ENCODE measurements at places on chromosomes 7 and 10.

GRCh38 chr10:84012431-84012830, 126.9 kb upstream of the GHITM start:
- DNase-seq, result no peak
- H3K27ac ChIP-seq, result no peak overlapping the region
- peaks cover 21% of the 10 kb centered on the region for H3K27me3 ChIP-seq
- H3K36me3 ChIP-seq, result no peaks in the 10 kb centered on the region
- H3K4me3 ChIP-seq, result no peak overlapping the region

DNA sequence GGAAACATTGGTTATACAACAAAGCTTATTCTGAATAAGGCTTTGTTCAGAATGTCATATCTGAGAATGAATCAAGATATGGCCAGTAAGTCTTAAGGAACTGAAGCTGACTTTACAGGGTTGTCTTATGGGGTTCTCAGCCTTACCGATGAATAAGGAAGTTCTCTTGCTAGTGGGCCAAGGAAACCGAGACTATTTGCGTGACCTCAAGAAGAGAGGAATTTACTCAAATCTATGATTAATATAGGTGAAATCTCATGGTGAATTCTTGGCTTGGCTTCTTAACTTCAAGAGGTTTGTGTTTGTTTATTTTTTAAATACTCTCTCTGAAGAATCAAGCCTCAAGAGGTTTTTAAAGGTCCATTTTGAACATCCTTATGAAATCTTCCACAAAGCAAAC, 4.7 kb upstream of the MRLN start:
- H3K27ac ChIP-seq, result no peak overlapping the region
- peaks cover 7% of the 10 kb centered on the region for H3K27me3 ChIP-seq
- H3K4me3 ChIP-seq, result no peak overlapping the region
- no peak for DNase-seq
- peaks cover 7% of the 10 kb centered on the region for H3K36me3 ChIP-seq

GRCh38 chr10:113273181-113274163, 279.4 kb upstream of the HABP2 start:
- peak; percentile 11 for DNase-seq
- H3K4me1 ChIP-seq, result peaks cover 21% of the 10 kb centered on the region
- peak overlapping the region; percentile 26 for H3K4me3 ChIP-seq
- H3K27ac ChIP-seq, result peak overlapping the region; percentile 0
- H3K36me3 ChIP-seq, result peaks cover 4% of the 10 kb centered on the region
- no peaks in the 10 kb centered on the region for H3K27me3 ChIP-seq

DNA sequence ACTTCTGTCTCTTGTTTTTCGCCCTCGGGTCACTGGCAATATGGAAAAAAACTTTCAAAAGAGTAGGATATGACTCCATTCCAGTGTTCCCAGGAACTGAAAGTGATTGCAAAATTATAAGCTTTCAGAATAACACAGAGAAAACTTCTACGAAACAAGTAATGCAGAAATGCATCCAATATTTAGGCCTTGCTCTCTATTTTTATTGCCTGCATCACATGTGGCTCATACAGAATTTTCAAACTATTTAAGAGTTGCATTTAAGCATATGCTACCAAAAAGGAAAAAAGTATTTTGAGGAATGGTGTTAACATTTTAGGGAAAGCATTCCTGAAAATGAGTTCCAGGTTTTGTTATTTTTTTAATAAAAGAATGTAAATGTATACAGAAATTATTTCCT, 228.0 kb downstream of the CACNB2 start:
- H3K27ac ChIP-seq, result no peak overlapping the region
- DNase-seq, result no peak
- H3K4me3 ChIP-seq, result no peak overlapping the region
- no peaks in the 10 kb centered on the region for H3K4me1 ChIP-seq
- no peaks in the 10 kb centered on the region for H3K27me3 ChIP-seq

GRCh38 chr7:25408876-25409275, 180.6 kb upstream of the NPVF start:
- no peaks in the 10 kb centered on the region for H3K36me3 ChIP-seq
- no peak for DNase-seq
- H3K27me3 ChIP-seq, result peaks cover 17% of the 10 kb centered on the region
- no peak overlapping the region for H3K27ac ChIP-seq
- H3K4me1 ChIP-seq, result peaks cover 5% of the 10 kb centered on the region

GRCh38 chr10:11012421-11013295, 5.0 kb upstream of the CELF2 start:
- peaks cover 4% of the 10 kb centered on the region for H3K4me1 ChIP-seq
- H3K4me3 ChIP-seq, result no peak overlapping the region
- H3K27ac ChIP-seq, result no peak overlapping the region
- peaks cover 59% of the 10 kb centered on the region for H3K27me3 ChIP-seq

- DNase-seq, result no peak
- H3K27ac ChIP-seq, result no peak overlapping the region
- H3K36me3 ChIP-seq, result peaks cover 31% of the 10 kb centered on the region
- no peak overlapping the region for H3K4me3 ChIP-seq
Measured at GRCh38 chr10:89228146-89228545, 21.0 kb upstream of the CH25H start.

DNA sequence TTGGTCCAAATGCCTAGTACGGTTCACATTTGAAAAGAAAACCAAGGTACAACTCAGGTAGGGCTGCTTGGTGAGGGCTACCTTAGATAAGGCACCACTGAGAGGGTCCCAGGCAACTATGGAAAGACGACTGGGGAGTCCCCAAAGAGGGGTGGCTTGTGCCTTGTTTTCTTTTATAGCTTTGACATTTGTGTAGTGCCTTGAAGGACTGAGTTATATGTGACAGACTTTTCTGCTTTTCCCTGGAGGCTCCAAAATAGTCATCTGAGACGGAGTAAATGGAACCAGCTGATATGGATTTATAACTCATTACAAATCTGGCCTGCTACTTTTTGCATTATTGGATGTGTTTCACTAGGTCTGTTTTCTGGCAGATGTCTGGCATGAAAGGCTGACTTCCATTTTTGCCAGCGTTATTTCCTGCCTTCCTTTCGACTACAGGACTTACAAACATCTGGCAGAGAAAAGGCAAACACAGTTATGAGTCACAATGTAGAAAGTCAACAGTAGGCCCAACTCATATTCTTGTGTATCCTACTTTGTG, 88.2 kb upstream of the IMMP2L start:
- no peaks in the 10 kb centered on the region for H3K4me1 ChIP-seq
- no peak for DNase-seq
- H3K27me3 ChIP-seq, result peaks cover 5% of the 10 kb centered on the region
- no peak overlapping the region for H3K27ac ChIP-seq
- no peak overlapping the region for H3K4me3 ChIP-seq

- no peak for DNase-seq
- H3K27ac ChIP-seq, result no peak overlapping the region
- no peaks in the 10 kb centered on the region for H3K4me1 ChIP-seq
- H3K36me3 ChIP-seq, result no peaks in the 10 kb centered on the region
- H3K4me3 ChIP-seq, result no peak overlapping the region
- no peaks in the 10 kb centered on the region for H3K27me3 ChIP-seq
Measured at GRCh38 chr7:151142686-151143040, 24.8 kb downstream of the GBX1 start.

DNA sequence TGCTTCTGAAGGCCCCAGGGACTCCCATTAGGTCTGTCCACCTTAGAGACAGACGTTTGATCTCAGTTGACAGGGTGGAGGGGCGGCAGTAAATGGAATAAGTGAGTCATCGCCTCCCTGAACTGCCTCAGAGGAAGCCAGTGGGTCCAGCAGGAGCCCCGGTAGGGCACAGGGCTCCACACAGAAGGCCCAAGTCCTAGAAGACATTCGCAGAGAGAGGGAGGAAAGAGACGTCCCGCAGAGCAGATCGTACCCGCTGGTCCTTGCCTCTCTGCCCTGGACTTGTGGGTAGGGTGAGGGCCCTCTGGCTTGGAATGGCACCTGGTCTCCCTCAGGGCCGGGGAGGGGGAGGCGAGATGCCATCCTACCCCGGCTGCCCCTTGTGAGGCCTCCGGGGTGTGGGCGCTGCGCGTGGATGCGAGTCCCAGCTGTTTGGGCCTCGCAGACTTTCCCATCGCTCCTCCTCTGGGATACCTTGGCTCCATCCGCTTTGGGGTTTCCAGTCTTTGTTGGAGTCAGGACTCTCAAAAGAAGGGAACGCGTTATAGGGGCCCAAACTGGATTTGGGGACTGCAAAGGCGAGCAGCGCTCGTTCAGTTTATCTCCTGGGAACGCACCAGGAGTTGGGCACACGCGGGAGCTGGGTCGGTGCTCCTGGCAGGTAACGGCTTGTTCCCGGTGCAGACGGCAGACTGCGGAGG, 5.1 kb downstream of the TLX1 start:
- H3K27ac ChIP-seq, result peak overlapping the region; percentile 93
- peaks cover 83% of the 10 kb centered on the region for H3K27me3 ChIP-seq
- no peak for DNase-seq
- no peaks in the 10 kb centered on the region for H3K36me3 ChIP-seq
- H3K4me1 ChIP-seq, result peaks cover 80% of the 10 kb centered on the region

DNA sequence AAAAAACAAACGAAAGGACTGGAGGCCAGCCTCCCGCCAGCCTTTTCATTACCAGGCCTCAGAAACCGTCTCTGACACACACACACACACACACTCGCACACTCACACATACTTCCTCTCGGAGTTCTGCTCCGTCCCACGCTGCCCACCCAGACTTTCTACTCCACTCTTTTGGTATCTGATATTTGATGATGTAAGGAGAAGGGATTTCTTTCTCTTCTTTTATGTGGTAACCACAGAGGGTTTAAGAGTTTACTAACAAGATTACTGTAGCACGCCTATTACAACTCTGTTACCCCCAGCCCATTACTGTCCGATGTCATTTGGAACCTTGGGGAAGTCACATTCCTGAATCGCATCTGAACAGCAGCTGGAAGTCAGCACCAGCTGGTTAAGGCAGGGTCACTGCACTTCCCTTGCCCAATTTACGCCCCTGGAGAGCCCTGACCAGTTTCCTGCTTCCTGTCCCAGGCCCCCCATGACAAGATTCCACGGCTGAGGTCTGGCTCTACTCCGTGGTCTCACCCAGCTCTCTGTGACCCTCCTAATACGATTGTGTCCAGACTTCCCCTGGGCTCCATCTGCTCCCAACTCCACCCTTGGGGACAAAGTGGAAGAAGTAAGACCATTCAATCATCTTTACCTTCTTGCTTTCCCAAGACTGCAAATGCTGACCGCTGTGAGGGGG, 1.1 kb downstream of the DENND2A start:
- no peak overlapping the region for H3K27ac ChIP-seq
- no peaks in the 10 kb centered on the region for H3K36me3 ChIP-seq
- no peak for DNase-seq
- peaks cover 18% of the 10 kb centered on the region for H3K4me1 ChIP-seq

DNA sequence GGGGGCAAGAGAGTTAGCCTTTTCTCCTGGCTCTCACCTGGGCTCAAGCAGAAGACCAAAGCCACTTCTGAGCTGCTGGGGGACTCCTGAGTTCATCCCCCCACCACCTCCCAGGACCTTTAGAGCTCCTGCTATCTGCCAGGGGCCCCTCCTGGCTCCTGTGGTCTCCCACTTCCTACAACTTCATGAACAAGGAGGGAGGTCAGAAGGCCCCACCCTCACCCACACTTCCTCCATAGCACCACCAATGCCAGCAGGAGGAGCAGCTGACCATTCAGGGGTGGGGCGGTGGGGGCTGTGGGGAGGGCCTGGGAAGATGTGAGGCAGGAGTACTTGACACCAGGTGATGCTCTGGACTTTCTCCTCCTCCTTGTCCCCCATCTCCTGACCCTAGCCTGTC, 32.6 kb upstream of the ADCYAP1R1 start:
- peaks cover 6% of the 10 kb centered on the region for H3K27me3 ChIP-seq
- no peaks in the 10 kb centered on the region for H3K36me3 ChIP-seq
- H3K4me3 ChIP-seq, result no peak overlapping the region

DNA sequence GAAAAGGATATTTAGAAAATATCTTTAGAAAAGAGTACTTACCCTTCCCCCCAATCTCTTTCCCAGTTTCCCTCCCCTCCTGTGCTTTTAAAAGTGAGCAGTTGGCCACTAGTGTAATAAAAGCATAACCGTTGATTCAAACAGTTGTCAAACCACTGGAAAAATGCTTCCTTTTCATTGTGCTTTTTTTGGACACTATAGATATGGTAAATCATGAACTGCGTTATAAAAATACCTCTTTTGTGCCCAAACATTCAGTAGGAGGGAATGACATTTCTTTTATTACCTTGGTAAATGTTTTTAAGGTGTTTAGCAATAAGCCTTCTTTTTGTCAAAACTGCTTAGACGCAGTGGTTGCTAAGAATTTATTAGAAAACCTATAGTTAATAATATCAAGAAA, 232.4 kb downstream of the SLC25A13 start:
- no peak overlapping the region for H3K4me3 ChIP-seq
- DNase-seq, result no peak
- H3K27ac ChIP-seq, result no peak overlapping the region
- H3K27me3 ChIP-seq, result peaks cover 19% of the 10 kb centered on the region

DNA sequence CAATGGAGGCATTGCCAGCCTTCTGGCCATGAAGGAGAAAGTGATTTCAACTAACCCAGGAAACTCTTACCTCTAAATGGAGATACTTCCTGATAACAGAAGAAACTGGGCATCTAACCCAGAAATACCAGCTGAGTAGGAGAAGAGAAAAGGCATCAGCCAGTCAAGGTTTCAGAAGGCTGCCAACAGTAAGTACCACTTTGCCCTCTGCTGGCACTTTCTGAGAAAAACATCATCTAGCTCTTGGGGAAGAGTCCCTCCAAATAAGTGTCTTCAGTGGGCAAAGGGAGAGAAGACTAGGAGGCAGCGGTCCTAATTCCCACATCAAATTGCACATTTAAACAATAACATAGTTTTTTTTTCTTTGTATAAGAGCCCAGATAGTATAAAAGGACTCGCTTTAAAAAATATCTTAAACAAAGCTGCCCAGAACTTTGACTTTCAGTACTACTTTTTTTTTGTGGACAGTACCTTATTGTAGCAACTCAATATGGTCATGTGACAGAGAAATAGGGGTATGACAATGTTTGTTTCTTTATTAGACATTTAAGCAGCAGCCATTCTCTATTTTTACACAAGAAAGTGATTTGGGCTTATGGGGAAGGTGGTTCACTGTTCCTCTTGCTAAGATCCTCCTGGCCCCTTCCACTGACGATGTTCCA, 157.3 kb downstream of the CTTNBP2 start:
- H3K27me3 ChIP-seq, result no peaks in the 10 kb centered on the region
- DNase-seq, result no peak
- no peak overlapping the region for H3K4me3 ChIP-seq
- H3K4me1 ChIP-seq, result no peaks in the 10 kb centered on the region
- H3K27ac ChIP-seq, result no peak overlapping the region

- no peaks in the 10 kb centered on the region for H3K4me1 ChIP-seq
- DNase-seq, result no peak
- H3K36me3 ChIP-seq, result no peaks in the 10 kb centered on the region
- no peak overlapping the region for H3K4me3 ChIP-seq
- no peaks in the 10 kb centered on the region for H3K27me3 ChIP-seq
Measured at GRCh38 chr7:8778459-8778858, 345.1 kb downstream of the NXPH1 start.

GRCh38 chr7:80082213-80082612, 52.4 kb upstream of the GNAI1 start:
- no peaks in the 10 kb centered on the region for H3K36me3 ChIP-seq

All from stimulated activated naive B cell treated with anti-CD40 and anti-IgM and Interleukin-4, amounts not matched to agents 10 μg/mL and 1 μg/mL and 100 μg/mL, for 72 hours (primary cell).